ENCODE measurements at places on chromosomes 3 and 15.

- DNase-seq: no peak
These were observed 216.3 kb downstream of the RPLP1 start for GRCh38 chr15:69668963-69669362.

GRCh38 chr3:148833223-148833622 is 5.6 kb downstream of the CPB1 start:
- DNase-seq: no peak

- DNase-seq: no peak
These were observed 7.4 kb downstream of the TTLL3 start for GRCh38 chr3:9817436-9817835.

GRCh38 chr3:102036017-102036416 is 186.7 kb downstream of the NFKBIZ start:
- no peak for DNase-seq

- no peak for DNase-seq
These were observed 176.6 kb downstream of the XXYLT1 start for GRCh38 chr3:195094191-195094921.

- no peak for DNase-seq
These were observed 28.4 kb upstream of the TPRG1 start for GRCh38 chr3:189143321-189143720.

GRCh38 chr3:122019493-122019892 is 2.6 kb downstream of the ILDR1 start:
- DNase-seq: no peak

GRCh38 chr15:68776477-68777270 is 44.0 kb downstream of the ANP32A start:
- DNase-seq: no peak

- DNase-seq: no peak
These were observed 232.9 kb upstream of the CTDSPL start for GRCh38 chr3:37628711-37629301.

DNA sequence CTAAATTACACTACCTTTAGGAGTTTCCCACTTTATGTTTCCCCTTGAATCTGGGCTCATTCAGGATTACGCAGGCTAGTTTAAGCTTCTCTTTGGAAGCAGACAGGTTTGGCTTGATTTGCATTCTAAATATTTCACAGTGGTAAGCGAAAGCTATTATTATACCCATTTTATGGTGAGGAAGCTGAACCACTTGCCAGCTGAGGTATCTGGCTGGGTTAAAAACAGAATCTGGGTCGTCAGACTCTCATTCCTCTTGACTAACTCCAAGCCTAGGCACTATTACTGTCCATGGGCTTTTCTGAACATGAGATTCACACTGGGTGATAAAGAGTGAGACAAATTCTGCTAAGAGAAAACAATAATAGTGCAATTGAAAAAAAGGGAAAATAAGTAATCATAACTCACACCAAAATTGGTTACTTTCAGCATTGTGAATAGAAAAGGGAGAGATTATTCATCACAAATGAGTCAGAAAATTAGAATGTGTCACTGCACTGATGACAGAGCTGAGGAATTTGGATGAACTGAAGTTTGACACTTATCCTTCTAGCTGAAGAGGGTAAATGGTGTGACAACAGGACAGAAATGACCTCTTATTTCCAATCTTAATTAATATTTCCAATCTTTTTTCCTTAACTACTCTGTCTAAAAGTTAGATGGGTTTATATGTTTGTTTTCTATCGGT is 211.3 kb downstream of the TIGIT start:
- no peak for DNase-seq

- DNase-seq: no peak
These were observed 130.4 kb upstream of the PLXNA1 start for GRCh38 chr3:126852511-126852910.

GRCh38 chr15:88397506-88397905 is 69.7 kb downstream of the MRPL46 start:
- DNase-seq: no peak

DNA sequence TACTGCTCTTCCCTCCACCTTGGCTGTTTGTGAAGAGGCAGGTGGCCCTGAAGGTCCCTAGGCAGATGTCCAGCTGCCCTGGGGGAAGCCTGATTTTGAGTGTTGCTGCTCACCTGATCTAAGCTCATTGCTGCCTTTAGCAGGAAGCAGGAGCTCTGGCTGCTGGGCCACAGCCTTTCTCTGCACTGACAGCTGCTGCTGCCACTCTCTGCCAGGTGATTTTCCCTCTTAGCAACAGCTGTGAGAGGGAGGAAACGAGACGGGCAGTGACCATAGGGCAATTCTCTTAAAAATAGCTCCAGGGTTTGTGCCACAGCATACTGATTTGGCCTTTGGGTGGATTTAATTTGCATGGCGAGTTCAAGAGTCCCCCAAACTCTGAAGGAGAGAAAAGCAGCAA is 415.8 kb upstream of the SEMA6D start:
- no peak for DNase-seq

GRCh38 chr3:197514786-197515355 is 40.9 kb downstream of the BDH1 start:
- no peak for DNase-seq

- DNase-seq: no peak
These were observed 226.1 kb downstream of the PLCL2 start for GRCh38 chr3:17110660-17111396.

Measured in stimulated activated CD4-positive, alpha-beta T cell treated with anti-CD3 and anti-CD28 coated beads, Interleukin-15, amount 100 ng/mL, for 48 hours (primary cell).